Astrocyte of the hippocampus (primary cell): ENCODE measurements at places on chromosomes 6 and 20.

GRCh38 chr20:15854911-15855310 lies 718.3 kb downstream of the KIF16B start:
- peak; percentile 9 for DNase-seq

GRCh38 chr6:113350461-113350860 lies 506.7 kb upstream of the MARCKS start:
- DNase-seq: no peak

DNA sequence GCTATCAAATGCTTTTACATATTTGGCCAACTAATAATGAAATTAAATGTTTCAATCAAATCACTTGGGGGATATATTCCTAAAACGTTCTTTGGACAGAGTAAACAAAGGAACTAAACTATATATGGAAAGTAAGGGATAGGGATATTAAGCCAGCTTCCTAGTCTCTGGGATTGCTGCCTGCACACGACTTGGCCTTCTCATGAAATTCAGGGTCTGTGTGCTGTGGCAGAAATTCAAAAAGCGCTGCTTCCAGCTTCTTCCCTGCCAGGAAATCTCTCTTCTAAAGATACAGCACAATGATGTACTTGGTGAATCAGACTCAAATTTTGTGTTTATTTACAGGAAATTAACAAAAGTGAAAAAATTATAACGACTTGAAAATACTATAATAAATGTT lies 206.3 kb upstream of the RAB32 start:
- DNase-seq: peak; percentile 49

- no peak for DNase-seq
Observed at GRCh38 chr6:166045173-166045859, 122.3 kb downstream of the TBXT start.

GRCh38 chr6:43935921-43936439 lies 166.0 kb downstream of the VEGFA start:
- no peak for DNase-seq

DNA sequence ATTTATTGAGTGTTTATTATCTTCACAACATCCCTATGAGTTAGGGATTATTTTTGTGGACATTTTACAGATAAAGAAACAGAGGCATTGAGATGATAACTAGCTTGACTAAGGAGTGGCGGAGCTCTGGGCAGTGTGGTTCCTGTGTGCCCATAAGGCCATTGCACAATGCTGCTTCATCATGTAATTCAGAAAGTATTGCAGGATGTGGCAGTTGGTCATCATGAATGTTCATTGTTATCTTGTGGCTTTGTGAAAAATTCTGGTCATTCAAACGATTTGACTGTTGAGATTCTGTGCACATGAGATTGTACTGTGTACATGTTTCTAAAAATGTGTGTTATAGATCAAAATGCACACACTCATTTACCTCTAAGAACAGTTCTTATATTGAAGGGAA lies 150.8 kb downstream of the ESR1 start:
- DNase-seq: peak; percentile 61

DNA sequence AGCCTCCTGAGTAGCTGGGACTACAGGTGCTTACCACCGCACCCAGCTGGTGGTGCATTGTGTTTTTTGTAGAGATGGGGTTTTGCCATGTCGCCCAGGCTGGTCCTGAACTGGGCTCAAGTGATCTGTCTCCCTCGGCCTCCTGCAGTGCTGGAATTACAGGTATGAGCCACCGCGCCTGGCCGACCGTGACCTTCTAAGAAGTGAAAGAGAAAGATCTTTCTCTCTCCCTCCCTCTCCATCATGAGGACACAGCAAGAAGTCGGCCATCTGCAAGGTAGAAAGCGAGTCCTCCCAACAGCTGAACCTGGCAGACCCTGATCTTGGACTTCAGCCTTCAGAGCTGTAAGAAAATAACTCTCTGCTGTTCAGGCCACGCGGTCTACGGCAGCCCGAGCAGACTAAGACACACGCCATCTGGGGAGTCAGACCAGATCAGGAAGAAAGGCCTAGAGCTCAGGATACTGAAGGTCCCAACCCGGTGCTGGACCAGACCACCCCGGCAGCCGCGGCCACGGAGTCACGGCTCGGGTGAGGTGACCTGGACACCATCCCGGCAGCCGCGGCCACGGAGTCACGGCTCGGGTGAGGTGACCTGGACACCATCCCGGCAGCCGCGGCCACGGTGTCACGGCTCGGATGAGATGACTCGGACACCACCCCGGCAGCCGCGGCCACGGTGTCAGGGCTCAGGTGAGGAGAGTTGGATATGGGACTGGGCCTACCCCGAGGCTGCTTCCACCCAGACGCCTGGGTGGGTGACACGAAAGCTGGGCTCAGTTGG lies 9.6 kb downstream of the GMEB2 start:
- DNase-seq: no peak

DNA sequence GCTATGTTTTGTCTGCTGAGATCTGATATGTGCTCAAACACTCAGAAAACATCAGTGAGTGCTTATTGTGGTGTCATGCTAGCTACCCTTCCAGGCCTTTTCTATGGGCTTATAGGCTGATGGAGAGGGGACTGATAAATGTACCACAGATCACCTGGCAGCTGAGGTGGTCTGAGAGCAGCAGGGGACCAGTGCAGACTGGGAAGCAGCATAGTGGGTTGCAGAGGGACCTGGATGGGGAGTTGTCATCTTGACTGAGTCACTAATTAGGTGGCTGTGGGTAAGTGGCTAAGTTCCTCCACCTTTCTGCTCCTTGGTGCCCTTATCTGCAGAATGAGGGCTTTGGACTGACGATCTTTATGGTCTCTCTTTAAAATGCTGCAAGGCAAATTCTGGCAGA lies 2.8 kb downstream of the TMEM200A start:
- DNase-seq: no peak

- peak; percentile 20 for DNase-seq
Observed at GRCh38 chr20:14919501-14920081, 582.2 kb upstream of the FLRT3 start.

GRCh38 chr6:148864941-148865340 lies 118.1 kb downstream of the UST start:
- no peak for DNase-seq

DNA sequence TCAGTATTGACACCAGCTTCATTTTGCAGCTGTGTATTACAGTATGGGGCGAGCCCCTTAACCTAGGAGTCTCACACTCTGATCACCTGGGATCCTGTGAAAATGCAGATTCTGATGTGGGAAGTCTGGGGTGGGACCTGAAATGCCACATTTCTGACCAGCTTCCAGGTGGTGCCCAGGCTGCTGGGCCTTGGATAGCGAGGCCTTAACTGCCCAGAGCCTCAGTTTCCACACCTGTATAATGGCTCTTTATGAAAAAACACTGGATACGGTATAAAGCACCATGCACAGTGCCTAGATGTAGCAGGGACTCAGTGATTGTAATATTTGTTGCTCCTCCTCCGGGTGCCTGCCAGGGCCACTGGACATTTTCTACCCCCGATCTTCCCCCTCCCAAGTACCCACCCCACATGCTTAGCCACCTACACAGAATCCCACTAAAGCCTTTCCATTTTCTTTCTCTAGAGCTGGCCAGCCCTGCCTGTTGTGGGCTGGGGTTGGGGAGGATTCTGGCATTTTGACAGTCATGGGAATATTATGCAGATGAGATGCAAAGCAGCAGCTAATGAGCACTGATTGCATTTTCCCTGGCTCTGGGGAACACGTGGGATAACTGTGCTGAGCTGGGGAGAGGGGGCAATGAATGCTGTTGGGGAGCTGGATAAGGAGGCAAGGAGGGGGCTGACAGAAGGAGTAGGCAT lies 44.8 kb downstream of the SPDEF start:
- no peak for DNase-seq

DNA sequence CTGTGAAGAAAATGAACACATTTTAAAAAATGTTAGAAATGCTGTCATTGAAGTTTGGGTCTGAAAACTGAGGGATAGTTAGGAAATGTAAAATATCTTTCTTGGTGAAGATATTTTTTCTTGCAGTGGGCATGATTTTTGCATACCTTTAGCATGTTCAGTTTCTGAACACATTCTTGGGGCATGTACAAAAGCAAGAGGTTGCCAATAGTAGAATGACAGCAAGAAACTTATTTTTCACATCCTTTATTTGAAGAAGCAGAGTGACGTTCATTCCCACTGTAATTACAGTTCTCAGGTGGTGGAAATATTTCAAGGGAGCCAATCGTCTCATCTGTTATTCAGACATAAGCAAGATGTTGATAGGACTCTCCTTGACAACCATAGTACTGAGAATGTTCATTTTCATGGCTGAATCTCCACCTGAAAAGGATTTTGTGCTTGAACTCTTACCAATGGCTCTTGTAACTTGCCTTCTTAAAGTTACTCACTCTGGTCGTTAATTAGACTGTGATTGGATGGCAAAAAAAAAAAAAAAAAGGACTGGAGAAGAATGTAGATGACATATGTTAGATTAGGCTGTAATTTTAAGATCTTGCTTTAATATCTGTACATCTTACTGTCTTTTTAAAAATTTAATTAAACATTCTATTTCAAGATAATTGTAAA lies 74.4 kb downstream of the DOK5 start:
- DNase-seq: peak; percentile 45

DNA sequence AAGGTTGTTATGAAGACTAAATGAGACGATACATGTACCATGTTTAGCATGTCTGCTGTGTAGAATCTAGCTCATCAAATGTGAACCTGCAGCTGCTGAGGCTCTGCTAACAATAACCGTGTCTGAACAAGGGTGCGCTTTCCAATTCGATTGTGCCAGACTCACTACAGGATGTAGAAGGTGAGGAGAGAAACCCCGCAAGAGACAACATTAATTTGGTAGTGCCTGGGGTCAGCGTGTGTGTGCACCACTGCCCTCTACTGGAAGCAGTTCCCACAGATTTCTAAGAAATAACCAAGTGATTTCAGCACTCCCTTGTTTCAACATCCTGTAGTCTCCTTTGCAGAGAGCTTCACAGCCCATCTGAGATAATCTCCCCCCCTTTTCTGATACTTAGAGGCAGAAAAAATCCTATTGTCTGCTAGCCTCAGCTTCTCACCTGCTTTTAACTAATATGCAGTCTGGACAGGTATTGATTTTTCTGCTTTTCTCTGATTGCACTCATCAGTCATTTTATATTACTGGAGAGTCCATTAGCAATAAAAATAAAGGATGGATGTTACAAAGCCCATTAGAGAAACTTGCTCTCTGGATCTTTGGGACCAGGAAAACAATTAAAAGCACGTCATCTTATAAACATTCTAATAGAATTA lies 96.7 kb upstream of the BACH2 start:
- peak; percentile 84 for DNase-seq

DNA sequence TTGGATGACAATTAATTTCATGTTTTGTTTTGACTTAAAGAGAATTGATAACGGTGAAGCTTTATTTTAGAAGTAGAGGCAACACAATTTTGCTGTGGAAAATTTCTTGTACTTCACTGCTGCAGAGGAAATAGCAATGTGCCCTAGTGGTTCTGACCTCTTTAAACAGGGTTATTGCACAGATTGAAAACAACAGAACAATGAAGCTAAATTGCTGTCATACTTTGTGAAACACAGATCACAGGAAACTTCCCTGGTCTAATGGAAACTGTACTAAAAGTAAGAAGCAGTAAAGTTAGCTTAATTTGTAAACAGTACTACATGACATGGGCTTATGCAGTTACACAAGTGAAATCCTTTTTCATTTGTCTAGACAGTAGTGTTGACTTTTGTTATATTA lies 31.3 kb downstream of the OR2A4 start:
- peak; percentile 3 for DNase-seq

GRCh38 chr20:25525295-25525694 lies 60.0 kb downstream of the NINL start:
- DNase-seq: no peak

DNA sequence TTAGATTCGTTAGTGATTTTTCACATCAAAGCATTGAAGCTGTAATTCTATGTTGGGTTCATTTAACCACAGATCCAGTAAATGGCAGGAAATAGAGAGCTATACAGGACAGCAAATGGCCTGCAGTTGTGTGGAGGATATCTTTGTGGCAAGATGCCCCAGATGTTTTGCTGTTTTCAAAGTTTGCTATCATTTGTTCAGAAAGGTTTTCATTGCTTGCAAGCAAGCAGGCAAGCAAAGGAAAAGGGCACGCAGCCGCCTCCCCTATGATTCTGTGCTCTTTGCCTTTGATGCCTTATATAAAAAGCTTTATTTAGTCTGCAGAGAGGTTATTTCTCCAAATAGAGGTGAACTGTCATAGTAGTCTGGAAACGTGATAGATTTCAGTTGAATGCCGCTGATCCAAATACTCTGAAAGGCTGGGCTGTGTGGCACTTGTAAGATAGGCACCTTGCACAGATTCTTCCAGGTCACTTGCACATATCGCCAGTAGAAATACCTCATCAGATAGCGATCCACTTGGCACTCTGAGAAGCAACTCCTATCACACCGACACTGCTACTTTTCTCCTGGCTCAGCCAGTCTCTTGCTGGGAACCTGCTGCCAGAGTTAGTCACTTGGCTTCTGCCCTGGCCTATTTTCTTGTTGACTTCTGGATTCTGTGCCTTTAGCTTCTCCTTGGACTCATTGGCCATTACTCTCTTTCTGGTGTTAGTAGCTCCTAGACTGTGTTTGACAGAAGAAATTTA lies 66.4 kb downstream of the UTRN start:
- DNase-seq: peak; percentile 26

- DNase-seq: no peak
Observed at GRCh38 chr6:6191476-6191875, 129.0 kb downstream of the F13A1 start.

DNA sequence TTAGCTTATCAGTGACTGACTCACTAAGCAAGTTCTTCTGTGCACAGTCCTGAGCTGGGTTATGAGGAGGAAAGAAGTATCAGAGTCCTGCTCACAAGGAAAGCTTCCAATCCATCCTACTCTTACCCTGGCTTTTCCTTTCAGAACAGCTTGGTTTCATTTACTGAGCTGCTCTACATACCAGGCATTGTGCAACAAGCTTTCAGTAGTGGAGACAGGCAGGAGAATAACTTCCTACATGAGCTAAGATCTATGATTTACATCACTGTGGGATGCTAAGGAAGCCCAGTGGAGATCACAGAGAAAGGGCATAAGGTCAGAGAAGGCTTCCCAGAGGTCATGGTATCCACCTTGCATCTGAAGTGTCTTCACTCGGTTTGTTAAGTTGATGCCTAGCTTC lies 144.5 kb downstream of the MAP3K7 start:
- no peak for DNase-seq
